ENCODE measurements at places on chromosomes 1 and 21.

GRCh38 chr1:172442404-172442803 lies 1.5 kb downstream of the PIGC start:
- no peak for DNase-seq

DNA sequence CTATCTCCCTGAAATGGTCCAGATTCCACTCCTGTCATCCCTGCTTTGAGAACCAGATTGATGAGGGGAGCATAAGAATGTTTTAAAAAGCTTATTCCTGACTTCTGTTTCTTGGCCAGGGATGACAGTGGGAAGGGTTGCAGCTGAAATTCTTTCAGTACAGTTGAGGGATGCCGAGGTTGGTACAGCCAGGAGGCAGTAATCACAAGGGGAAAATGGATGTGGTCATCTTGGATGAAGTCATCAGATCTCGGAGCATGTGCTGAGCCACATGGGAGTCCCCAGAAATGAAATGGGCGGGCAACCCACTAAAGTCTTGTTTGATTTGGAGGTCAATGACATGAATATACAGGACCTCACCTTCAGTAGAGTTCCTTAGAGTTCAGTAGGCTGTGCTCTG lies 18.7 kb upstream of the PLA2G2E start:
- no peak for DNase-seq

GRCh38 chr1:204463125-204464060 lies 31.2 kb downstream of the PIK3C2B start:
- DNase-seq: no peak

DNA sequence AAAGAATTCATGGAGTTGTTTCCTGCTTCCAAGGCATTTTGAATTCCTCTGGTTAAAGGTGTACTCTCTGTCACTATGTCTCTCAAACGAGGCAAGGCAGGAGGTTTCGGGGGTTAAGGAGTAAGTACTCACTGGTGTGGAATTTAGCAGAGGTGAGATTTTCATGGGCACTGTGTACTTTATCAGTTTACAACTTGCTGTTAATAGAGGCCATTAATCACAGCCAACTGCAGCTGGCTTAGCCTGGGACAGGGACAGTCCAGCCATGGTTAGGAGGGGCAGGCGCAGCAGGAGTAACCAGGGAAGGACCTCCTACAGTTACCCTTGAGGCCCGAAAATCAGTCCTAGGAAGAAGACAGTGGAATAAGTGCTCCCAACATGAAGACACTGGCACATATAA lies 18.1 kb upstream of the TMEM9 start:
- DNase-seq: no peak

DNA sequence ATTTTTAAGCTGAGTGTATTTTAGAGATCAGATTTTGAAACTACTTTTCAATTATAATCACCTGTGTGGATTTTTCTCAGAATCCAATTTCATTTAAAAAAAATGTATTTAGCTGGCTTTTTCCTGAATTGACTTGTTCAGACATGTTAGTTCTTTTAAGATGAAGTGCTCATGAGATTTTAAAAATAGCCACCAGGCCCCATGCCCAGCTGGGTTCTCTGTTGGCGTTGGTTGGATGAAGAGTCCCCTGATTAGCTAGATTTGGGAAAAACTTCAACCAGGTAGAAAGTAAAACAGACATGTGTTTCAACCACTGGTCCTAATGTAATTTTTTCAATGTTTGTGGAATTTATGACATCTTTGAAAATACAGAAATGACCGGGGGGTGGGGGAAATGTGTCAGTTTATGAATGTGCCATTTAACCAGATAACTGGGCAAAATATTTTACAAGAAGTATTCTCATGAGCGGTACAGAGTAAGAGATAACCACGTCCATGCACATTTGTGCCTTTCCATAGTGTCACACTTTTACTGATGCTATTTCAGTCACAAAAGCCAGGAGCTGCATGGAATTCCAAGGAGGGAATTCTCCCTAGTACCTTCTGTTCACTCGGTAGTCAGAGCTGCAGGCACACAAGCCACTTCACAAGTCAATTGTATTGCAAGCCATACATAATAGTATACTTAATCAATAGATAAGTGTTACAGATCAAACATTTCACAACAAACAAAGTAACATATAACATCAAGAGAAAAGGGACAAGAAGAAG lies 51.1 kb downstream of the KCNK1 start:
- DNase-seq: no peak

DNA sequence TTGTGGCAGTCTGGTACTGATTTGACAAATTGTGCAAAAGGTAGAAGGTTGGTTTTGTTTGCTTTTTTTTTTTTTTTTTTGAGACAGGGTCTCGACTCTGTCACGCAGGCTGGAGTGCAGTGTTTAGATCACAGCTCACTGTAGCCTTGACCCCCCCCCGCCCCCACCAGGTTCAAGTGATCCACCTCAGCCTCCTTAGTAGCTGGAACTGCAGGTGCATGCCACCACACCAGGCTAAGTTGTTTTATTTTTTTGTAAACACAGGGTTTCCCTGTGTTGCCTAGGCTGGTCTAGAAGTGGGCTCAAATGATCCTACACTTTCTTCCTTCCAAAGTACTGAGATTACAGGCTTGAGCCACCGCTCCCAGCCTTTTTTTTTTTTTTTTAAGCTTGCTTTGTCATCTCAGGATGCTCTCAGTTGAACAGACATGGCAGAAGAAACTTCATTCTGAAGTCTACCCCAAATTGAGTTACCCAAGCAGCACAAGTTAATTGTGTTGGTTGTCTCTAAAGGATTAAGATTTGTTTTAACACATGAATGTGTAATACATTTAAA lies 8.2 kb downstream of the KDM1A start:
- DNase-seq: no peak

GRCh38 chr1:6124746-6125365 lies 55.3 kb downstream of the CHD5 start:
- DNase-seq: no peak

- peak; percentile 18 for DNase-seq
These were observed 79.6 kb upstream of the AK4 start for GRCh38 chr1:65068202-65069010.

DNA sequence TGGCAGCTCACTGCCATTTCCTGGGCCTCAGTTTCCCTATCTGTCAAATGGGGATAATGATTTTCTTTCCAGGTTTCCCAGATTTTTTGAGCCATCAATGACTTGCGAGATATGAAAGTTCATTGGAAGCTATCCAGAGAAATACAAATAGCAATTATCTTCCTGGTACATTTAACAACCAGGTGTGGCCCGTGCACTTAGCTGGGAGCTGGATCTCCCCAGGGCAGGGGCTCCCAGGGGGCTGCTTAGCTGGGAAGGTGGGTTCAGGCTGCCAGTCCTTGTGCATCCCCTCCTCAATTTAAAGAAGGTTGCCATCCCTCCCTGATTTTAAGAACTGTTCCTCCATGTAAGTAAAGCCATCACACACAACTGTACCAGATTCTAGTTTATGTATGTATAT lies 3.6 kb upstream of the TMEM54 start:
- DNase-seq: no peak

DNA sequence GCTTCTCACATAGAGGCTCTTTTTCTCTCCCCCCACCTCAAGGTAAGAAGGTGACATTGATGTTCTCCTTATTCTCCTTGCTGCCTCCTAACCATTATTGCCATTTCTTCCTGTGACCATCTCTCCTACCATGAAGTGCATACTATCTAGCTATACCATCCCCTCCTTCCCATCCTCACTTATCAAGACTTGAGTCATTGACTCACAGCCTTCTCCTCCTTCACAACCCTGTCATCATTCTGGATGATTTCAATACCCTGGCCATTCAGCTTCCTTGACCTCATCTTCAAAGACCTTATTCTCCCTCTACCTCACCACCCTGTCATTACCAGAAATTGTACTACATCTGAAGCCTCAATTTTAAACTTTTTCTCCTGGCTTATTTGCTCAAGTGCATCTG lies 10.9 kb upstream of the HIPK1 start:
- DNase-seq: no peak

Data from AG08396 (cell line).